ENCODE measurements at places on chromosomes 3 and 15.

DNA sequence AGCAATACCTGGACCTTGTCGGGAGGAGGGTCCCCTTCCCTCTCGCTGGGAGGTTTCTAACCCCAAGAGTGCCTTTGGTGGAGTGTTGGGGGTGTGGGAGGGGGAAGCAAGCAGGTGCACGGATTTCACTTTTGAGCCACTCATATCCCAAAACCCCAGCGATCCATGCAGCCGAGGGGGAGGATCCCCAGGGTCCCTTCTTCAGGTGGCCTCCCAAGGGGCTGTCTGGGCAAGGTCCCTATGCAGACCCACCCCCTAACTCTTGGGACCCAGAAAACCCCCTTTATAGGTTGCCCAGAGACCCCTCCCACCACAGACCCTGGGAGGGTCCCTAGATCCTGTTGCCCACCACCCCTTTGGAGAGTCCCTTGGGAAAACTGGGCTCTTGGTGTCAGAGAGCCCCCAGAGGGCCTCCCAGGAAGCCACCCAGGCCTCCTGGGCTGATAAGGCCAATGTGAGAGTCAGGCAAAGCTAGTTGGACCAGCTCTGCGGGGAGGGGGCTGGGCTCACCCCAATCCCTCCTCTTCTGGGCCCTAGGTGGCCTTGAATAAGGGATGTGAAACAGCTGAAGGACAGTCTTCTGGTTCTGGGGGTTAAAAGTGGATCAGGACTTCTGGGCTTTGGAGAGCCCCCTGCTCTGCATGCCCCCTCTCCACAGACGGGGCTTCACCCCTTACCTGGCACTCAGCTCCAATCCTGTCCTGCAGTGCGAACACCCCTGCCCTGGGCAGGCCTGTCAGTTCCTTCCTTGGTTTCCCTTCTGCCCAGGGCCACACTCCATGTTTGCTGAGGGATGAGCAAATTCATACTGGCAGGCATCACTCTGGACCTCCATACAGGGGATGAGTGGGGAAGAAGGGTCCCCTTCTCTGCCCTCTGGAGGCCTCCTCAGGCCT lies 932 bp upstream of the PLCD1 start:
- ATAC-seq: no peak

GRCh38 chr3:146250449-146251382 lies at the start of gene PLSCR4:
Gene PLSCR4 (minus strand): TSS chr3:146251105. CDS start chr3:146222071, 29,034 bp downstream.
- peak; percentile 93 for ATAC-seq

DNA sequence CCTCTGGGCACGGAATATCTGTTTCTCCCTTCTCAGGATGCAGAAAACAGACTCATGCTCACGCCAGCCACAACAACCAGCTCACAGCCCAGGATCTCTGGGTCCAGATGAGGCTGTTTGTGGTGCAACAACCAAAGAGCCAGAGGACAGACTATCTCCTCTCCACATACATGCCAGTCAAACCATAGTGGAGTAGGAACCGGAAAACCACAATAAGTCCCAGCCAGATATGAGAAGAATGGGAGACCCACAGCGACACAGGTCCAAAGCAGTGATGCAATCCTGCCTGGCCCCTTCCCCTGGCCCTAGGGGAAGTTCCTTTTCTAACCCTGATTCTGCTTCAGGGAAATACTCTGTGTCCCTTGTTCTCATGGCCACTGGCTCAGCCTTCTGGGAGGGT lies 27.6 kb downstream of the MEX3B start:
- no peak for ATAC-seq

DNA sequence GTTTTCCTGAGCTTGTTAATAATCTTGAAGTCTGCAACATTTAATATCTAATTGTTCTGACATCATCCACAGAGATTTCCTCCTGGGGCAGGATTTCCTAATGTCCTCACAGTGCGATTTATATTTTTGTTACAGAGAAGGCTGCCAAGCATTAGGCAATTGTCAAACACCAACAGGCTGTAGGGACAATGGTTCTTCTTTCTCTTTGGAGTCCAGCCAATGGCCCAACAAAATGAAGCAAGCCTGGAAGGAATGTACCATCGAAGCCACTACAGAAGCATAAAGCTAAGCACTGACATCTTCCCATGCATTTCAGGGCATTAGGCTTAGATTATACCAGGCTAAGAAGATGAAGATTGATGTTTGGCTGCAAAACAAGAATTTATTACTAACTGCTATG lies 173.0 kb upstream of the FRMD4B start:
- ATAC-seq: no peak

GRCh38 chr3:180762866-180763265 lies 83.6 kb upstream of the CCDC39 start:
- ATAC-seq: peak; percentile 38

GRCh38 chr15:77550301-77551251 lies 82.1 kb downstream of the LINGO1 start:
- ATAC-seq: peak; percentile 77

Data from motor neuron (in vitro differentiated cells).